Ascending aorta (tissue), 2 donors: ENCODE measurements at places on chromosomes 6 and 20.

GRCh38 chr6:1993042-1993441, 252.4 kb downstream of the GMDS start:
- no peak for DNase-seq

- no peak for DNase-seq
Measured at GRCh38 chr20:38805958-38806854, 709 bp downstream of the PPP1R16B start.

DNA sequence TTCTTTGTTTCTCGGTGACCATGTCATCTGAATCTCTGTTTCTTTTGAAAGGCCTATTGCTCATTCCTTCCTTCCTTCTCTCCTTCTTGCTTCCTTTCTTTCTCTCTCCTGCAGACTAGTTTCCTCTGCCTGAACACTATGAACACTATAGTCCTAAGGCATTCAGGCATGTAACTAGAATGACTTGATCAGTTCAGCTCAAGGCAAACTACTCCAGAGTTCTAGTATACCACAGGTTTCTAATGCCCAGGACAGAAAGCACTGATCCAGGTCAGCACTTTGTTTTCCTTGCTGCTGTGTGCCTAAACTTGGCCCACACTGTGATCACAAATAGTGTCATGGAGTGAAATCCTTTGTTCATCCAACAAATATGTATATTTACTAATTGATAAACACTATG, 324.1 kb upstream of the GJE1 start:
- no peak for DNase-seq

DNA sequence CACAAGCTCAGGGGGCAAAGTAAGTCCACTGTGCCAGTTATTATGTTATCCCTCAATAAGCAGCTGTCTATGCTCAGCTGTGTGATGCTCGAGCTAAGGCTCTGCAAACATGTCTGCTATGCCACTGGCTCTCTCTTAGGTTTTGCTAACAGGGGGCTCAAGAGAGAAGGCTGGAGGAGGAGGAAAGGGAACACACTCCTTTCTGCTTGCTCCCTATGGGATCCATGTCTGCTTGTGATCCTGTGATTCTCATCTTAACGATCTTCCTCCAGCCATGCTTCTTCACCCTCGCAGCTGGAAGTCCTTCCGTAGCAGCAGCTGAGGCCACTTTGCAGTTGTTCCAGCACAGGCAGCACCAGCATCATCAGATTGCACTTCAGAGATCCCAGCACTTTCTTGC, 37.0 kb upstream of the IGF2R start:
- DNase-seq = no peak

DNA sequence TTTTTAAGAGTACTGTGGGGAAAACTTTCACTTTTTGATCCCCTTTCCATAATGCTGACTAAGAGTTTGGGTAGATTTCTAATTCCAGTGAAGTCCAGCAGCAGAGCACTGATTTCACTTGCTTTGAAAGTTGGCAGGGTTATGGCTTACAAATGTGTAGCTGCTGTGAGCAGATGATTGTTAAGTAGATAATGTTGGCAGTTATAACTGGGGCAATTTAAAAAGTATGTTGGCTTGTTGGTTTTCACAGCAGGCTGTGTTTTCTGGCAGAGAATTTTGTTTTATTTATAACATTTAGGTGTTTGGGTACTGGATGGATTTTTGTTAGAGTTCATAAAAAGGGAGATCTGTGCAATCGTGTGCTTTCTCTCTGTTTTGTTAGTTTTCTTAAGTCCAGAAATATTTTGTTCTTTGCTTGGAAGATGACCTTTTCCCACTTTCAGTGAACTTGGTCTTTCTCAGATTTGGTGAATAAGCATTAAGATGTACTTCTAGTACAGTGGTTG, 31.4 kb downstream of the AFDN start:
- DNase-seq = no peak

DNA sequence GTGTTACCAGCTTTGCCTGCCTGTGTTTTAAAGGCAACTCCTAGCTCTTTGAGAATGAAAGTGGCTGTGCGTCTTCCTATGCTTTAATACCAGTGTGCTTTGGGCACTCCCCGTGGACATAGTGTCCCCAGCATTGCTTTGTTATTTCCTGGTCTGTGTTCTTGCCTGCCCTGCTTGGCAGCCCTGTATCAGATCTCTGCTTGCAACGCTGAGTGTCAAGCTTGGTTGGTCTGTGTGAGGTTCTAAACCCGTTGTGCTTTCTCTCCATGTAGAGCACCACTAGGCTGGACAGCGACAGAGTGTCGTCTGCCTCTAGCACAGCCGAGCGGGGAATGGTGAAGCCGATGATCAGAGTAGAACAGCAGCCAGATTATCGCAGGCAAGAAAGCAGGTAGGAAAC, 80.2 kb downstream of the AFDN start:
- DNase-seq = no peak

DNA sequence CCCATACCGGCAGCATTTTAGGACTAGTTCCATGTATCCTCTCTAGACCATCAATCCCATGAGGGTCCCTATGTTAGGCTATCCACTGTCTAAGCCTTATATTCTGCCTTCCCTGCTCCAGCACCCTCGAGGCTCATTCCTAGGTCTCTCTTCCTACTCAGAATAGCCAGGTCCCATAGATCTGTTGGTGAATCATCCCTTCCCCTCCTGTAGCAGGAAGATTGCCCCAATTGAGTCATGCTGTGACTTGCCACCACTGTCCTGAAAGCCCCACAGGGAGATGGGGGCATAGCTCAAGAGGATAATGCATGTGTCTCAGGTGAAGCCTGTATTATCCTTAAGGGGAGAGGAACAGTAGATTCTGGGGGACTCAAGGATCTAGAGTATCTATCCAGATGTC, 143.1 kb upstream of the MOCS1 start:
- DNase-seq = no peak

GRCh38 chr6:135722190-135722589, 129.3 kb upstream of the PDE7B start:
- no peak for DNase-seq

GRCh38 chr6:71383901-71384489, 95.4 kb downstream of the OGFRL1 start:
- DNase-seq = no peak

- DNase-seq = no peak
Measured at GRCh38 chr6:165746331-165746730, 83.3 kb upstream of the PDE10A start.

- DNase-seq = no peak
Measured at GRCh38 chr6:47679322-47679906, 19.0 kb upstream of the ADGRF4 start.

DNA sequence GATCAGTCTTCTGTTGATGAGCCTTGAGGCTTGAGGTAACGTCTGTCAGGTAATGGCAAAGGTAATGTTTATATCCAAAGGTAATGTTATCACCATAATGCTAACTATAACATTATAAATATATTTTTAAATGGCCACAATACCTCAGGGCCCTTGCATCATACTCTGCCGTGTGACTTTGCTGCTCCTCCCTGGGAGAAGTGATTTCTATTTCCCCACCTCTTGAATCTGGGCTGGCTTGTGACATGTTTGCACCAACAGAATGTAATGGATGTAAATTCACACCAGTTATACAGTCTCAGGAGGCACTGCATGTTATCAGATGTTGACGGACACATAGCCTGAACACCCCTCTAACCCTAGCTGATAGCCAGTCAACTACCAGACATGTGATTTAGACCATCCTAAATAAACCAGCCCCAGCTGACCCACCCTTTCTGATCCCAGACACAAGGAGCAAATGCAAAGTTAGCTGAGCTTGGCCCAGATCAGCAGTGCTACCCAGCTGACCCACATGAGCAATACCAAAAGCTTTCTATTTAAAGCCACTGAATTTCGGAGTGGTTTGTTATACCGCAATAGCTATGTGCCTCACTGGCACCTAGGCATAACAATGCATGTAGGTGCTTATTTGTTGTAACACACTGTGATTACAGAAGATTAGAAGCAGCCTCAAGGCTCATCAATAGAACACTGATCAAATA, 93.8 kb upstream of the SIRPA start:
- DNase-seq = no peak

DNA sequence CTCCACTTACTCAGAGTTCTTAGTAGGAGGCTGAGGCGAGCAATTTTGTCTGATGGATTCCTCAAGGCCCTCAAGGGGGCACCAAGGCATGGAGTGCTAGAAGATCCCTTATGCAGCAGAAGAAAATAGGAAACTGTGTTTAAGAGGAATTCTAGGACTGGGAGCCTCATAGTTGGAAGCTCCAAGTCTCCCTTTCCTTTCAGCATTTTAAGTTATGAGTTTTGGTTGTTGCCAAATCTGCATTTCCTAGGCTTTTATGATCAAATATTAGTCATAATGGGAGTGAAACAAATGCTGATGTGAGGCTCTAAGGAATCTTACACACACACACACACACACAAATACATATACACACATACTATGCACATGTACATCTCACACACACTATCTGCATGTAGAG, 714.0 kb downstream of the UTRN start:
- no peak for DNase-seq

- peak; percentile 48 for DNase-seq
Measured at GRCh38 chr20:59772931-59773913, 160.2 kb downstream of the SYCP2 start.

GRCh38 chr6:163945808-163946207, 531.3 kb downstream of the QKI start:
- no peak for DNase-seq

GRCh38 chr6:33194431-33194979, 2.2 kb upstream of the COL11A2 start:
- DNase-seq = no peak

GRCh38 chr6:125985522-125985921, 818 bp upstream of the TRMT11 start:
- no peak for DNase-seq

DNA sequence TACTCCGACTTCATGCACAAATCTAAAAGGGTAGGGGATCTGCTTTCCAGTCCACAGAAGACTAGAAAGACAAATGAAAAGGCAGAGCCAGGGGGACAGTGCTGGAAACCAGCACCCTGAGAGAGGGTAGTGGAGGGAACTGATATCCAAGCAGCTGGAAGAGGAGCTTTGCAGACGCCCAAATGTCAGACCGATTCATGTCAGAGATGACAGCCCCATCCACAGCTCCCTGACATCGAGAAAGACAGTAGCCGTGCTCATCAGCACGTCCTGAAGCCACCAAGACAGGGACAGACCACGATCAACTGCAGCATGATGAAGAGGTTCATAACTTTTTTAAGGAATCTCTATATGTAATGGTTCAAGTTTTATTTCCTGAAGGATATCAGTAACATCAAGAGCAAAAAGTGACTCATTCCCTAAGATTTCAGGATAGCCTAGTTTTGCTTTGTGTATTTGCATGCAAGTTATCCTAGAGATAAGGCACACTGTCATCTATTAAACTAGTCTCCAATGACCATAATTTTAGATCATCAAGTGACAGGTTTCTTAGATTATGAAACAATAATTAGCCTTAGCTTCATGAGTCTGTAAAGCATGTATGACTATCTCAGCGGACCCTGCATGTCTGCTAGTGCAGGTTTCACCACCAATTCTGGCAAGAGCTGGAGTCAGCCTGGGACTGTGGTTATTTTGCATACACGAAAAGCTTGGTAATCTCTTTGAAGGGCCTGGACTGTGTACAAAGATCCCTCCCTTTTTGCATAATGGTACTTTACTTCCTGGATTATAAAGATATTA, 43.0 kb downstream of the PRDM1 start:
- no peak for DNase-seq

- no peak for DNase-seq
Measured at GRCh38 chr6:140252099-140252498, 877.7 kb upstream of the CITED2 start.

- DNase-seq = no peak
Measured at GRCh38 chr20:37803438-37804307, 99.3 kb upstream of the VSTM2L start.

- no peak for DNase-seq
Measured at GRCh38 chr6:170166511-170167122, 124.3 kb downstream of the DLL1 start.

DNA sequence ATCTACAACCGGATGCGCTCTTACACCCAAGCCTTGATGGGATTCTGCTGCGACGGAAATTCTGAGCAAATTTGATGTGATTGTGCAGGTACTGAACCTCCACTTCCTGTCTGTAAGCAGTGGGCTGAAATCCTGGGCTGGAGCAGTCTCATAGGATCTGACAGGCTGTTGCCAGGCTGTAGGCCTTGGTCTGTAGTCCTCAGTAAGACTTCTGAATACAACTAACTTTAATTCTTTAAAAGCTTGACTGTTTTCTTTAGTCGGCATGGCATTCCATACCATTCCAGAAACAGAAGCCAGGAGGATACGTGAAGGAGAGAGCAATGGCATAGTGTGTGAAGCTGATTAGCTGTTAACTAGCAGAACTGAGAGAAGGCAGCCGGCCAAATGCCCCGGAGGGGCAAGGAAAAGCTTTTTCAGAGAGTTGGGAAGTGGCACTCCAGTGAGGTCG, 68.3 kb downstream of the ADTRP start:
- no peak for DNase-seq

GRCh38 chr6:79808921-79809320, 138.4 kb downstream of the ELOVL4 start:
- no peak for DNase-seq

DNA sequence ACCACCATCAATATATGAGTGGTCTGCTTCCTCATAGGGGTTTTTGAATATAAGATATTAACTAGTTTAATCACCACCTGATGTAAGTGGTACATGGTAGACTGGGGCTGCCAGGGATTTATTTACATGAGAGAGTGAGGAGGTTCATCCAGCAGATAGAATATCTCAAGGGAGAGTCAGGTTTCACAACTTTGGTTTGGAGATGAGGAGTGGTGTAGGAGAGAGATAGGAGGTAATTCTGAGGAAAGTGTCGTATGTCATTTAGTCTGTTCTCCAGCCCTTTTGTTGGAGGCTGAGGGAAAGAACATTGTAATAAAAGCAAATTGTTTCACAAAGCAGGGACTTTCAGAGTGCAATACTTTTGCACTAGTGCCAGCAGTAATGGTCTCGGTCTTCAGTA, 16.8 kb downstream of the L3MBTL3 start:
- no peak for DNase-seq

GRCh38 chr20:63891061-63892002, 3.6 kb upstream of the DNAJC5 start:
- no peak for DNase-seq

DNA sequence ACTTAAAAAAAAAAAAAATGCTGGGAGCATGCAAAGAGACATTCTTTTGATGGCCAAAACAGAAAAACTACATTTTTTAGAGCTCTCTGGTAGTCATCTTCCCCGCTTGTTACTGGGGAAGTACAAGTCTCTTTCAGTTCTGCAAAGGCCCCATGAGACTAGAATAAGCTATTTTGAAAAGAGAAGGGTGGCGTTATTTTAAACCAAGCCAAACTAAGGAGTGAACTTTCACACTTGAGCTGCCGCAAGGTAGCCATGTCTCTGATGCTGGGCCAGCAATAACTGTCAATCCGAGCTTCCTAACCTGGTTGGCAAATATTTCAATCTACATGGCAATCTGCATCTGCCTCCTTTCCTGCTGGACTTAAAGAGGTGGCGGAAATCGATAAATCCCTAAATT, 96.7 kb downstream of the L3MBTL3 start:
- no peak for DNase-seq
